ENCODE measurements at places on chromosomes 16 and 17. TPM values are rescaled to one million over a fixed set of nuclear protein-coding genes. Genes with fewer than 3 reads are reported as not detected.

Gene NOL3
- 31.0 TPM for total RNA-seq

Gene NPIPB6
- total RNA-seq: 3.0 TPM

Gene UTS2R
- 0.14 TPM for total RNA-seq

Gene SYT17
- 1.9 TPM for total RNA-seq

Gene KCNJ18
- total RNA-seq: not detected

Gene SUPT4H1
- total RNA-seq: 139 TPM

Gene AIPL1
- not detected for total RNA-seq

Gene TK1
- total RNA-seq: 66.7 TPM
